ENCODE measurements at places on chromosomes 12 and 14. TPM values are rescaled to one million over a fixed set of nuclear protein-coding genes. Genes with fewer than 3 reads are reported as not detected.

- H3K27ac ChIP-seq = no peak overlapping the region
- no peaks in the 10 kb centered on the region for H3K36me3 ChIP-seq
- no peak for DNase-seq
- H3K4me1 ChIP-seq = no peaks in the 10 kb centered on the region
- H3K4me3 ChIP-seq = no peak overlapping the region
These were observed 269.2 kb downstream of the KSR2 start for GRCh38 chr12:117699575-117699974.

DNA sequence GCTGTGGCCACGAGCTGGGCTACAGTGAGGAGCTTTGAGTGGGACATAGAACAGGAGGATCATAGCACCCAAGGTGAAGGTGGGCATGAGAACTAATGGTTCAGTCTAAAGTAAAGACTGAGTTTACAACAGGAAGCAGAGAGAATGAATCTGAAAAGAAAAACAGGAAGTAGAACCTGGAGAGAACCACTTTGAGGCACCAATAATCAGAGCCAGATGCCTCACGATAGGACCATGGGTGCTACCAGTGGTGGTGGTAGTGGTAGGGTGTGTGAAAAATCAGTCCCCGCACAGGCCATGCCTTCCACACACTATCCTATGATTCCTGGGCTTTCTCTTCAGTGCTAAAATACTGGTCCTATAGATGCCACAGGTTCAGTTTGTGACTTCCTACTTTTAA lies 293.6 kb downstream of the AKAP6 start:
- no peaks in the 10 kb centered on the region for H3K36me3 ChIP-seq
- DNase-seq = no peak
- no peak overlapping the region for H3K4me3 ChIP-seq
- no peaks in the 10 kb centered on the region for H3K4me1 ChIP-seq
- H3K27me3 ChIP-seq = no peaks in the 10 kb centered on the region

GRCh38 chr12:106288494-106289195 lies 13.9 kb upstream of the TCP11L2 start:
- no peaks in the 10 kb centered on the region for H3K27me3 ChIP-seq
- no peaks in the 10 kb centered on the region for H3K36me3 ChIP-seq
- H3K4me3 ChIP-seq = no peak overlapping the region
- H3K4me1 ChIP-seq = no peaks in the 10 kb centered on the region

GRCh38 chr12:62635649-62636048 lies 169.0 kb downstream of the MON2 start:
- H3K36me3 ChIP-seq = no peaks in the 10 kb centered on the region
- no peaks in the 10 kb centered on the region for H3K27me3 ChIP-seq
- H3K4me1 ChIP-seq = no peaks in the 10 kb centered on the region
- H3K27ac ChIP-seq = no peak overlapping the region

DNA sequence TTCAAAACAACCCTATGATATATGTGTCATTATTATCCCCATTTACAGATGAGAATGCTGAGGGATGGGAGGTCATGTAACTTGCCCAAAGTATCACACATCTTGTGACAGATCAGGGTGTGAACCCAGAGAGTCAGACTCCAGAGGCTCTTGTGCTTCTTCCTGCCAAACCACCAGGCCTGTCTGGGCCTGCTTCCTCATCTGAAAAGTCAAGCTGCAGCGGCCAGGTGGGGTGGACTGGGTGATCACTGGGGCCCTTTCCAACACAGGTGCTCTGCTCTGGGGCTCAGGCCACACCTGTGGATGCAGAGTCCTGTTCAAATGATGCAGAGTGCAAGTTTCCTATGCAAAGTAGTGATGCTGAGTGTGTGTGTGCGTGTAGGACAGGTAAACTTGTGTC lies 26.7 kb downstream of the TSPAN11 start:
- no peak overlapping the region for H3K4me3 ChIP-seq
- H3K36me3 ChIP-seq = no peaks in the 10 kb centered on the region
- no peak for DNase-seq

The GPR162 gene
- total RNA-seq = 2.8 TPM

DNA sequence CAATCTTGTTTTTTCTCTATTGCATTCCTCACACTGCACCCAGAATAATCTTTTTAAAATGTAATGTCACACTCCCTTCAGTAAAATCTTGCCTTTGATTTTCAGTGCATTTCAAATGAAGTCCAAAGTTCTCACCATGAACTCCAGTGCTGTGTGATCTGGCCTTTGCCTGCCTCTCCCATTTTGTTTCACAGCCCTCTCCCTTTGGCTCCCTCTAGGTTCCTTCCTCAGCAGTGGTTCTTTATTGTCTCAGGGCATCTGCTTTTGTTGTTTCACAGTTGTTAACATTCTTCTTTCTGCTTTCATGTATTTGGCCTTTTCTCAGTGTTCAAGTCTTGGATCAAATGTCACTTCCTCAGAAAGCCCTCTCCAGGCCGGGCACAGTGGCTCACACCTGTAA lies 84.5 kb upstream of the AMN1 start:
- H3K27ac ChIP-seq = no peak overlapping the region
- H3K36me3 ChIP-seq = no peaks in the 10 kb centered on the region
- peaks cover 9% of the 10 kb centered on the region for H3K4me1 ChIP-seq
- H3K27me3 ChIP-seq = no peaks in the 10 kb centered on the region
- DNase-seq = no peak

DNA sequence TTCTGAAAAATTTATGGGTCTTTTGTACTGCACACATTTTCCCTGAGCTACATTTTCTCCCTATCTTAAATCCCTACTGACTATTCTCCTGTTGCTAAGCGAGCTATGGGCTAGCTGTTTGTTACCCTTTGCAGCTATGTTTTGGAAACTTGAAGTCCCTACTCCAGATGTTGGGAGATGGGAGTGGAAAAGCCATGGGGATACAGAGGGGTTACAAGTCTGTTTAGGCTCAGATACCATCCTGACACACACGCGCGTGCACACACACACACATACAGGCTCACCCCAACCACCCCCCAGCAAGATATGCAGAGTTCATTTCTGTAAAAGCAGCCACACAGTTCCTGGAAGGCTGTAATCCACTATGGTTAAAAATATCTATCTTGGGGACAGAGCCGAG lies 15.8 kb downstream of the ATP5MC2 start:
- peaks cover 25% of the 10 kb centered on the region for H3K4me1 ChIP-seq
- peak overlapping the region; percentile 84 for H3K27ac ChIP-seq
- no peaks in the 10 kb centered on the region for H3K36me3 ChIP-seq
- no peaks in the 10 kb centered on the region for H3K27me3 ChIP-seq
- no peak overlapping the region for H3K4me3 ChIP-seq

GRCh38 chr12:130768120-130768519 lies 52.0 kb upstream of the RIMBP2 start:
- H3K4me3 ChIP-seq = no peak overlapping the region
- H3K36me3 ChIP-seq = no peaks in the 10 kb centered on the region
- no peaks in the 10 kb centered on the region for H3K27me3 ChIP-seq
- H3K27ac ChIP-seq = no peak overlapping the region
- no peaks in the 10 kb centered on the region for H3K4me1 ChIP-seq

DNA sequence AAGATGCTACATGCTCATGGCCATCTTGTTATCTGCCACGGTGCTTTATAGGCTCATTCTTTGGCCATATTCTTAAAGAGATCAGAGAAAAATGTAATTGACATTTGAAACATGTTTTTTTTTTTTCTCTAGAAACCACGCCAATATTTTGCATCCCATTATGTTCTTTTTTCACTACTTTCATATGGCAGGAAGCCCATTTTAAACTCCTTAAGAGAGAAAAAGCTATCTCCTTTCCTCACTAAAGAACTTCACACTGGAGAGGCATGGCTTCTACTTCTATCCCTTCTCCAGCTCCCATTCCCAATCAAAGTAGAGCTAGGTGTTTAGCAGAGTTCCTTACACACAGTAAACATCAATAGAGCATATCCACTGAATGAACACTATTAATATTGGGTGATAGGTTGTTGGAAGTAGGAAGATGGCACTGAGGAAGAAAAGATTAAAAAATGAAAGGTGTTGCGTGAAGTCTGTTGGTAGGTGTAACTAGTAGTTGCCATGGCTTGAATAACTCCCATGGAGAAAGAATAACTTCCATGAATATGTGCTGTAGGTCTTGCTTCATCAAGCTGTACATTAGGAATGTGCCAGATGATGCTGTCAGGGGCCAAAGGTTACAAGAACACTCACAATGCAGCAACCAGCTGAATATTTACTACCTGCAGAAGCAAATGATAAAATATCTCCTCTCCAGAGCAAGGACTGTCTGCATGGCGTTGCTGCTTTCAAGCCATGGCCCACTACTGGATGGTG lies 178.8 kb downstream of the STXBP6 start:
- no peak for DNase-seq
- H3K4me1 ChIP-seq = no peaks in the 10 kb centered on the region
- H3K4me3 ChIP-seq = no peak overlapping the region
- no peak overlapping the region for H3K27ac ChIP-seq
- no peaks in the 10 kb centered on the region for H3K36me3 ChIP-seq

All from right lobe of liver (tissue), 6 donors.